ENCODE measurements at places on chromosomes 7 and 10.

DNA sequence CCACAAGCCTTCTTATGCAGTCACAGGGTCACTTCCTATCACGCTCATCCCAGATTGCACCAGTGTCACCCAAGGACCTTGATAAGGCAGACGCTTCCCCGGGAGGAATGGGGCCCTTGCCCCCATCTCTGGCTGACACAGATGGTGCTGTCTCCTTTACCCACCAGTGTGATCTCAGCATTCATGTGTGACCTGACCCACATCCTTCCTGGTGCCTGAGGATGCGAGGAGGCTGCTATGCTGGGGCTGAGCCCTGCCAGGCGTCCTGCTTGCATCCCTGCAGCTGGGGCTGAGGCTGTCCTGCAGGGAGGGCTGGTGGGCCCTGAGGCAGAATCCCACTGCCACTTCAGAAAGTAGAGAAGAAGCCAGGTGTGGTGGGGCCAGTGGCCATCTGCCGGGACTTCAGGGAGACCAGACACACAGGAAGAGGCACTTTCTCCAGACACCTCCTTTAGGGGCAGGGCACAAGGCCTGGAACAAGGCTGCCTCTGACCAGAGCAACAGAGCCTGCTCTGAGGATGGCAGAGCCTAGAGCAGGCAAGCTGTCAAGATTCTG, 35.3 kb downstream of the RASGEF1A start:
- no peak for DNase-seq

DNA sequence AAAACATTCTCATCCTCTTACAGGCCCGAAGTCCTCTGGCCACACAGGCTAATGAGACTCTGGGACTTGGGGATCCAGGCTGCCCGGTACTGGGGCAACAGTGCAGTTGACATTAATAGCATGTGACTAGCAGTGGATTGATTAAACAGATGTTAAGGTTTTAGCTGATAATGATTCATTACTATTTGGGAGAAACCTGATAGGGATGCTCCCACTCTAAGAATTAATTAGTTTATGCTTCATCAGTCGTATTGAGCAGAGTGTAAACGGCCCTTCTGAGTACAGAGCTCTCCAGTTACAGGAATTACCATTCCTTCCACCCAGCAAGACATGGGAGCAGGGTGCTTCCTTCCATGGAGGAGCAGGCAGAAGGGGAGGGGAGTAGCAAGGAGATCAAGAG, 82.7 kb downstream of the RPS24 start:
- DNase-seq: no peak

GRCh38 chr10:88114368-88114767, 250.9 kb downstream of the PTEN start:
- DNase-seq: peak; percentile 46

GRCh38 chr7:39683216-39683845, 60.0 kb downstream of the RALA start:
- DNase-seq: peak; percentile 55

DNA sequence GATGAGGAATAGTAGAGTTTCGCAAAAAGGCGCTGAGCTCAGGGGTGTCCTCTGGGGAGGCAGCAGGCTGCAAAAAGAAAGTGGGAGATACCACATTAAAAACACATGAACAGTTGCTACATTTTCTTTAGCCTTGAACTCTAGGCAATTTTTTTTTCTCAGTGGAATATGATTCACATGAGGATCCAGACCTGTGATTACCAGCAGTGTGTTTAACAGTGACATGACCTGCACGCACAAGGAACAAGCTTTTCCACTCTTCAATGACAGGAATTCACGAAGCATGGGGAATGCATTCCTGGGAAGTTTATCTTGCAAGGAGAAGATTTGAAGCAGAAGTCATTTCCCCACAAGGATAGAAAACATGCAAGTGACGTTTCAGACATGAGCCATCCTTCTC, 161.6 kb downstream of the ITGA8 start:
- peak; percentile 29 for DNase-seq

- DNase-seq: peak; percentile 32
These were observed 28.0 kb downstream of the PIP4K2A start for GRCh38 chr10:22686347-22686746.

GRCh38 chr10:101895781-101896180, 52.2 kb upstream of the KCNIP2 start:
- no peak for DNase-seq

DNA sequence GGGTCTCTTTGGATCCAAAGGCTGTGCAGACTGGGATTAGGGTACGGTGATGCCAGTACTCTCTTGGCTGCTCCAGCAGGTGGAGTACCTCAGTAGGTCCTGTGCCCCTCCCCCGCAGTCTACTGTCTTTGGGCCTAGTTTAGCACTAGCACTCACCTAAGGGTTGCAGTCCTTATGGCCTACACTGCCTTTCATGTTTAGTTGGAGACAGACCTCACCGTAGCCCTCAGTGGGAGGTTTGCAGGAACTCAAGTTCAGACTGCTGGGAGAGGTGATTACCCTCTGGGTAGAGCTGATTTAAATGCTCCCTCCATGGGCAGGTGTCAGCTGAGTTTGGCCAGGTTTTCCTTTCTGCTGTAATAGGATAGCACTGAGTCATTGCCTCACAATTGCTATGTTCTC, 210.8 kb upstream of the TMEM196 start:
- no peak for DNase-seq

GRCh38 chr7:34552502-34552901, 105.5 kb upstream of the NPSR1 start:
- no peak for DNase-seq

DNA sequence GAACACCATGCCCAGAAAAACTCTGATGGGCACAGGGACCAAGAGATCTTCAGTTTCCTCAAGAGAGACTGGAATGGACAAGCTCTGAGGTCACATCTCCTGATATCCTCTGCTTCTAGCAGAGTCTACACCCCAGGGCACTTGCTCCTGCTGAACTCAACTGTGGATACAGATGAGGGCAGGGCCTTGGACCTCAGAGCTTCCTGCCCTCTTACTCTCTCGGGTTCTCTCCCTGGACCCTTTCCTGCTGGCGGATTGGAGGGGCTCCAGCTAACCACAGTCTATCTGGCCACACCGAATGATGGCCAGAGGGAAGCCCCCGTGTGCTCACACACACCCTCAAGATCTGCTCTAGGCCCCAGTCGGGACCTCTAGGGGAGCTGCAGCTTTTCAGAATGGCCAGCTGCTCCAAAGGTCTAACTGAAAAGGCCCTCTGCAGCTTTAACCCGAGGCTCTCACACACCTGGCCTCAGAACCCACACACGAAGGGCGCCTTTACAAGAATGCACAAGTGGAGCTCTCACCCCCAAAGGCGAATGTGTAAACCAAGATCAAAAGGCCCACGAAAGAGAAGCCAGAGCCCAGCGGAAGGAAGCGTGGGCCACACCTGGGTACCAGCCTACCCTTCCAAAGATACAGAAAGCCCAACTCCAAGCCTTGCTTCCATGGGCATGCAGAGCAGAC, 65.5 kb downstream of the FAM53B start:
- DNase-seq: no peak

DNA sequence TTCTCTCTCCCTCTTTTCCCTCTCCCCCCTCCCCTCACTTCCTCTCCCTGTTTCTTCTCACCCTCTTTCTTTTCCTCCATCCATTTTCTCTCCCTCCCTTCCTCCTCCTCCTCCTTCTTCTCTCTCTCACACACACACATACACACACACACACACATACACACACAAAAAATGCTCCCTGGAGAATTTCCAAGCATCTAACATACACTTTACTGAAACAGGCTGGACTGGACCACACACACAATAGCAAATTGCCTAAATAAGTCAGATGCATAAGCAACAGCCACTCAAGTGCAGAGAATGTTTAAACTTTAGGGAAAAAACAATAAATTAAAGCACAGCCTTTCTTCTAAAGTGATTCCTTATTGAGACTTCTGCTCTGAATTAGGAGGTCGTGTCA, 267.7 kb downstream of the FGFR2 start:
- DNase-seq: no peak

GRCh38 chr10:123417414-123417813, 248.7 kb upstream of the GPR26 start:
- DNase-seq: no peak

- DNase-seq: no peak
These were observed 270.1 kb downstream of the PTPRN2 start for GRCh38 chr7:158317238-158318205.

- no peak for DNase-seq
These were observed 25.2 kb downstream of the GRID1 start for GRCh38 chr10:86341361-86341811.

- no peak for DNase-seq
These were observed 438.6 kb upstream of the MGMT start for GRCh38 chr10:129028451-129028850.

DNA sequence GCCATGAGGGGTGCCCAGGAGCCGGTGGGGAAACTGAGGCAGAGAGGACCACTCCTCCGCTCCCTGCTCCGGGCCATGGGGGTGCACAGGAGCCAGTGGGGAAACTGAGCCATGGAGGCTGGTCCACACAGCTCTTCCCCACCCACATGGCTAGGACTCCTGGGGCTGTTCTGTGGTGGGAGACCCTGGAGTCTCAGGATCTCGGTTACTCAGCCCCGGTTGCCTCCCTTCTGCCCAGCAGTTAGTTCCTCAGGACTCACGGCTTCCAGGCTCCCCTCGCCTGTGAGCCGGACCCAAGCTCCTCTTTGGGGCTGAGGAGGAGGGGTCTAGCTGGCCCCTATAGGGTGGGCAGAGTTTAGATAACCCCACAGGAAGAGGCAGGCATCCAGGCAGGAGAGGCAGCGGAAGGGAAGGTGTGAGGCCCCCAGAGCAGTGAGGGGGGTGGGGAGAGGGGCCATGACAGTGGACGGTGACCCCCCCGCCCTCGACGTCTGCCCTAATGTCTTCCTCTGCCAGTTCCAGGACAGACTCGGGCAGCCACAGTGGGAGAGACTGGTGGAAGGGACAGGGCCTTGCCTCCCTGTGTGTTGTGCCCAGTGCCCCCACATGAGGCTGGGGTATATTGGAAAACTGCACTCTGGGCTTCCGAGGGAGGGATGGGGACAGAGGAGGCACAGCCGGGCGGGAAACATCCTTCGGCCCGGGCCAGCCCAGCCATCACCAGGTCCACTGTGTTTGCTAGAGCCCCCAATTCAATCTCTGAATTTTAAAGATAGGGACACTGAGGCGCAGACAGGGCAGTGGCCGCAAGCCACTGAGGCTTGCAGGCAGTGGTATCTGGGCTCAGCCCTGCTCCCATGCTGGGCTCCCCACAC, 4.3 kb downstream of the ELFN1 start:
- DNase-seq: no peak

DNA sequence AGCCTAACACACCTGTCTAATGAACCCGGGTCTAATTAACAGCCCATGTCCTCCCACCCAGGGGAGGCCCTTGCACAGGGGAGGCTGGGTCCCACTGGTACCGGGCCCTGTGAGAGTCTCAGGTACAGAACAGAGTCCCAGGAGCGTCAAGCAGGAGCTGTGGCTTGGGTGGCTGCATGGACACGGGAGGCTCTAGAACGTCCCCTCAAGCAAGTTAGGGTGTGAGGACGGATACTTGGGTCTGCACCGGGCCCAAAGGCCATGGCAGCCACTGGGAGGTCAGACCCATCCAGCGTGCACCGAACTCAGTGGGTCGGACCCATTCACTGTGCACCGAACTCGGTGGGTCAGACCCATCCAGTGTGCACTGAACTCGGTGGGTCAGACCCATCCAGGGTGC, 309.7 kb downstream of the DNAJB6 start:
- DNase-seq: no peak

DNA sequence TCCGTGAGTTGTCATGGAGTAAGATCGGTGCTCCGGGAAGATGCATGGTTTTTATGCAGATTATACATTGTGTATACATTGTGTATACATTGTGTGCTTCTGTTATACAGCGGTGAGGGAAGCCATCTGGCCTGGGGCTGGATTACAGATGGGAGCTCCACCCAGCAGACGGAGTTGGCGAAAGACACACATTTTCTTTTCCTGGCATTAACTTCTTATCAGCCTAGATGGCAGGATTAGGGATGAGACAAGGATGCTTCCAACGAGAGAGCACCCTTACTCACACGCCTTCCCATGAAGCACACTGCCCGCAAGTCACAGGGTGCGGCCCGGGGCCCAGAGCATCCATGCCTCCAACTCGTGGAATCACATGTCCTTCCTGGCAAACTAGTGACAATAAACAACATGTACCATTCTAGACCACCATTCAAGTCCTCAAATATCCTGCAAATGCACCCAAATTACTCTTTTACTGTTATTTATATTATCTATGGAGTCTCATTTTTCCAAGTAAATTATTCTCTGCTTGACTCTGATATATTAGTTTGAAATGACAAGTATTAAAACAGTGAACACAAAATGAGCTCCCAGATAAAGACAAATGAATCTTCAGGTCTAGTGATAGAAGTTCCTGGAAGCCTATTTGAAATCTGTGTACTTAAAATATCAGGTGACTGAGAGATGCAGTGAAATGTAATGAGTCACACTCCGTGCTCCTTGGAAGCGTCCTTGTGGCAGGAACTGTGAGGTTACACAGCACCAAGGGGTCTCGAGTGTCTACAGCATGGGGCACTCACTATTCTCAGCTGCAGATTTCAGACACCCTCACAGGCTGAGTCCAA, 29.8 kb upstream of the PPP2R2D start:
- DNase-seq: peak; percentile 26

DNA sequence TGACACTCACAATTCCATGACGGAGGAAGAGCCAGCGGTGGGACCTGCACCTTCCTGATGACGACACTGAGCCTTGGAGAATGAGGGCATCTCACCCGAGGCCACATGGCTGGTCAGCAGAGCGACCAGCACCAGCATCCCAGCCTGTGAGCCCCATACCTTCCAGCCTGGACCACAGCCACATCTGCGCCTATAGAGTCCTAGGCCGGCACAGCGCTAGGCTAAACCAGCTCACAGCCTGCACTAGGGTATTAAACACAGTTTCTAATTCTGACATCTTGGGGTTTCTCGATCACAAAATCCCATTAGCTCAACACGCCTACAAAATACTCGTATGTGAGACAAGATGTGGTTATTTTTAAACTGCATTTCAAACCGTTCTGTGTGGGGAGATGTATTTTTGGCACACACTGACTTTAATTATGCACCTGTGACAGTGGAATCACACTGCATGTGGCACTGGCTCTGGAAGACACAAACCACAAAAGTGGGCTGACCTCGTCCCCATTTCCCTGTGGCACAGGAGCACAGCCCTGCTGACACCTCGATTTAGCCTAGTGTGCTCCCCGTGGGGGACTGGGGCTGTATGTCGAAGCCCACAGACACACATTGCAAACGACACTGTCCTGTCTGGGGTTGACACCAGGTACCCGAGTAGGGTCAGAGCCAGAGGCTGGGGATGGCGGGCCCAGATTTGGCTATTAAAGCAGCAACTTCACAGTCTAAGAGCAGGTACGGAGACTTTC, 32.5 kb downstream of the CPXM2 start:
- no peak for DNase-seq

All from iris pigment epithelial cell (primary cell).